ENCODE measurements at places on chromosomes 4 and X.

GRCh38 chr4:95541889-95542607 lies 6.7 kb downstream of the UNC5C start:
- no peak for DNase-seq

- DNase-seq, result no peak
These were observed 1.4 kb upstream of the SERPINA7 start for GRCh38 chrX:106039920-106040319.

DNA sequence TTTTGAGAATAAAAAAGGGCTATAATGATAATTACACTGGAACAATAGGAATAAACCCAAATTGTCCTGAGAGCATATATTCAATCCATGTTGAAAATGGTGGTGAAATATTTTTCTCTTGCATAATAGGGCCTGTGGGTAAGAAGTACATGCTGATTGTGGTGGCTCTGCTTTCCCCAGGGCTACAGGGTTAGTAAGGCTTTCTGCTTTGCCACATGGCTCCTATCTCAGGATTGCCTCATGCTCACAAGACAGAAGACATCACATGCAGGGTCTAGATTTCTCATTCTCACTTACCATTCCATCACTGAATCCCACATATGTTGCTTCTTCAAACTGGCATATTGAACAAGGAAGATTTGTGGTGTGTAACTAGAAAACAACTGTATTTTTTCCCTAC lies 12.4 kb upstream of the VEGFC start:
- peak; percentile 27 for DNase-seq

- DNase-seq, result no peak
These were observed 8.4 kb downstream of the ZNF280C start for GRCh38 chrX:130260316-130260715.

DNA sequence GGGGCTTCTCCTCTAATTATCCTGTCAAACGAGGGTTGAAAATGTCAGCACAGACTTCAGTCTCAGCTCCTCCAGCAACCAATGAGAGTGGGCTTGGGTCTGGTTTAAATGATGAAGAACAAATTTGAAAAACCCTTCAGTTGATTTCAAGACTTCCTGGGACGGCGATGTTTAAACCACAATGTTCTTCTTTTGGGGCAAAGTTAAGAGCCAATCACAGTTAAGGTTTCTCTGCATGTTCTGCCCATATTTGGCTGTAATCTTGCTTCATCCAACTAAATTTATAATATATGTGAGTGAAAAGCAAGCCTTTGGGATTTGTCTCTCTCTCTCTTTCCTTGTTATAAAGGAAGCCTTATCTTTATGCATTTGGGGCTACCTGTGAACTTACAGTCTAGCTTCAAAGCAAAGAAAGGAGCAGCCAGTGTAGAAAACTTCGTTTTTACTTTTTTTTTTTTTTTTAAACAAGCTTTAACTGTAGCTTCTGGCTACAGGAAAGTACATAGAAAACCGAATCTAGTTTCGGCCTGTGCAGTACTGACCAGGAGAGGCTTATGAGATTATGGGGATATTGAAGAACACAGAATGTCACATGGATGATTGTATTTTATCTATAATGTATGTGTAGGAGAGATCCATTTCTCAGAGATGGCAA lies 46.8 kb upstream of the FAM9C start:
- no peak for DNase-seq

DNA sequence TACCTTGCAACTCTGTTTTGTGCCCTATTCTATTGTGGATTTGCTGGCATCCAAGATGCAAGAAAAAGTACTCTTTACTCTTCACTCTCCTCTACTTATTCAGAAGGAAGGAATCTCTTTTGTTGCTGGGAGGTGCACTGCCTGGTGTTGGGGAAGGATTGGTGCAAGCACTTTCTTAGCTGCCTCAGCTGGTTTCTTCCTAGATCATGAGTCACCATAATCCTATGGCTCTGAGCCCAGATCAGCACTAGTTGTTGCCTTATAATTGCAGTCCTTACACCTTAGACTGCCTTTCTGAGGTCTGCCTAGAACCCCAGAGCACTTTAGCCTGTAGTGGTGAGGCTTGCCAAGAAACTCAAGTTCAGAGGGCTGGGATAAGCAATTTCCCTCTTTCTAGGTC lies 37.0 kb upstream of the CT83 start:
- DNase-seq, result no peak

DNA sequence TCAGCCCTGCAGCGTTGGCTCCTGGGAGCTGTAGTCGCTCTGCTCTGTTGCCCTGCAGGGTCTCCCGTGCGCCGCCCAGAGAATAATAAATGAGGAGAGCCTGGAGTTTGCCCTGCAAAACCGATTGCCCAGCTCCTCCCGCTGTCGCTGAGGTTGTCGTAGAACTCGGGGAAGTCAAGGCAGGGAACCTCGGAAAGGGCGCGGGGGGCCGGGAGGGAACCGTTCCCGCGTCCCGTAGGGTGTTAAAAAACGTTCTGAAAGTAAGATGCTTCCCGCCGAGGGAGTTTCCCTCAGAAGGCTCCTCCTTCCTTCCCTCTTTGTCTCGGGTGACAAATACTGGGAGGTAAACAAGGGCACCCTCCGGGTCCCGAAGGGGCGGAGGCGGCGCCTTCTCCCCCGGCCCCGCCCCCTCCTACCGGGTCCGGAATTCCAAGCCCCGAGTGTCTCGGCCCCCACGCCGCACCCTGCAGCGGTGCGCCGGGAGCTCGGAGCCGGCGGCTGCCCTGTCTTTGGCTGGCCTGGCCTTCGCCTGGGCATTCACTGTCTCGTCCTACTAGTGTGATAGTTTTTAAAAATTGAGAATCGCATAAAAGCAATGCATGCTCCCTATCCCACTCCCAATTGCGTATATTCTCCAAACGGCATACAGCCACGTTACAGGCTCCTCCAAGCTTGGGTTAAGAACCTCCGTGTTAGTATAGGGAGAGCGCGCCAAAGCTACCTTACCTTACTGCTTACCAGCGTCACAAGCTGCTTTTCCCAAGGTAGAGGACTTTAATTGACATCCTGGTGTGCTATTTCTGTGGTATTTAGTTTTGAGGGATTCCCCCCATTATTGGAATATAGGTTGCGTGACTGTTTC lies 964 bp upstream of the HMGB2 start:
- DNase-seq, result peak; percentile 91

DNA sequence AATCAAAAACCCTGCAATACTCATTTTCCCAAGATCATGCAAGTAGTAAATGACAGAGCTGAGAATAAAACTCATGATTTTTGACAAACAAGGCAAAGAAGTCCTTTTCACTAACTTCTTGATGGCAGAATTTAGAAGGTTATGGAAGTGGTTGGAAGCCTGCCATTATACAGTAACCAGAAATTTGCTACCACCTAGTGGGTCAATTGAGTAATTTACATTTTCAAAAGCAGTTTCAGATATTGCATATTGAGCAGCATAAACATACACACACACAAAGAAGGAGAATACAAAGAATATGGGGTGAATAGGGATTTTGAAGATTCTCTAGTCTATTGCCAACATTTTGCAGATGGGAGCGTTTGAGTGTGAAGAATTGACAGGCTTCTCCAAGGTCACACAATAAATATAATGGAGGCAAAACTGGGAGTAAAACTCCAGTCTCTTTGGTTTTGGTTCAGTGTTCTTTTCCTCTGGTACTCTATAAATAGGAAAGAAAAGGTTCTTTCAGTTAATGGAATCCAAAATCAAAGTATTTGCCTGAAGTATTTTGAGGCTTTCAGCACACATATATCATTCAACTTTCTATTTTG lies 70.2 kb downstream of the GC start:
- peak; percentile 54 for DNase-seq

GRCh38 chr4:184156163-184156920 lies 61.3 kb downstream of the ENPP6 start:
- no peak for DNase-seq
